ENCODE measurements at places on chromosomes 5 and 9. TPM values are rescaled to one million over a fixed set of nuclear protein-coding genes. Genes with fewer than 3 reads are reported as not detected.
A peak's percentile ranks its signal among the peaks of the same experiment; 100 is the strongest.

DNA sequence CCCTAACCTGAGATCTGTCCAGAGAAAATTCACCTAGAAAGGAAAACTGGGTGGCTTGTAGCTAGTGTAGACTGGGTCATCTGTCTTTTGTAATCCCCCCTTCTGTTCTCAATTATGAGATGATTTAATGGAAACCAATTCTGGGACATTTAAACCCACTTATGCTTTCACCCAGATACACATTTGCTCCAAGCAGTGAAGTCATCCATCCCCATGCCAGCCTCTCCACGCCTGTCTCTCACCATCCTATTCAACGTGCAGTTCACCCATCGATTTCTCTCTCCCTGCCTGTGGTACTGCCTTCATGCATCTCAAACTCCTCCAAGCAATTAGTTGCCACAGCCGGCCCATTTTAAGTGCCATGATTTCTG is 1.8 kb downstream of the PHF19 start:
- DNase-seq: no peak

DNAJA1 gene
- total RNA-seq: 143 TPM

DNA sequence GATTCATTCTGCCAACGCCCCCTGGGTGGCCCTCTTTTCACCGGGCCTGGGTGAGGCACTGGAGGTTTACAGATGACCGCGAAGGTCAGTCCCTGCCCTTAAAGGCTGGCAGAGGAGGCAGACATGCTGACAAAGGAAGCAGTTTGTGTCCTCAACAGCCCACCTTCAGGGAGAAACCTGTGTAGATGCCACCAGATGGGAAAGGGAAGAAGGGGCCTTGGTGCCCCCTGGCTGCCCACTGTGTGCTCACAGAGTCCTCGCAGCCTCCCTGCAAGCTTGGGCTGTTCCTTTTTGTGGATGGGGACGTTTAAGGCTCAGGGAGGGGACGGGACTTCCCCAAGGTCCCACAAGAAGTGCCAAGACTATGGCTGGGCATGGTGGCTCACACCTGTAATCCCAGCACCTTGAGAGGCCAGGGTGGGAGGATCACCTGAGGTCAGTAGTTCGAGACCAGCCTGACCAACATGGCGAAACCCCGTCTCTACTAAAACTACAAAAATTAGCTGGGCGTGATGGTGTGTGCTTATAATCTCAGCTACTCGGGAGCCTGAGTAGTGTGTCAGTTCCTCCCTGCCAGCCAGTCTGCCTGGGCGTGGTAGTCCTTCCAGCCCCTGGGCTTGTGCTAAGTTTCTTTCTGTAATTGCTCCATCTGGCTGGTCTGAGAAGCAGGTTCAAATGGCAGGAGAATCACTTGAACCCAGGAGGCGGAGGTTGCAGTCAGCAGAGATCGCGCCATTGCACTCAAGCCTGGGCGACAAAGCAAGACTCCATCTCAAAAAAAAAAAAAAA is 36.2 kb downstream of the NEK6 start:
- DNase-seq: peak; percentile 71

GRCh38 chr5:127111112-127111511 is 37.8 kb upstream of the C5orf63 start:
- DNase-seq: no peak

PGM5 gene
- not detected for total RNA-seq

- DNase-seq: peak; percentile 43
These were observed 1.1 kb upstream of the BRD3 start for GRCh38 chr9:134068744-134069479.

- no peak for DNase-seq
These were observed 295.9 kb downstream of the NFIB start for GRCh38 chr9:14018081-14018480.

SPATA31E1 gene
- total RNA-seq: not detected

DNA sequence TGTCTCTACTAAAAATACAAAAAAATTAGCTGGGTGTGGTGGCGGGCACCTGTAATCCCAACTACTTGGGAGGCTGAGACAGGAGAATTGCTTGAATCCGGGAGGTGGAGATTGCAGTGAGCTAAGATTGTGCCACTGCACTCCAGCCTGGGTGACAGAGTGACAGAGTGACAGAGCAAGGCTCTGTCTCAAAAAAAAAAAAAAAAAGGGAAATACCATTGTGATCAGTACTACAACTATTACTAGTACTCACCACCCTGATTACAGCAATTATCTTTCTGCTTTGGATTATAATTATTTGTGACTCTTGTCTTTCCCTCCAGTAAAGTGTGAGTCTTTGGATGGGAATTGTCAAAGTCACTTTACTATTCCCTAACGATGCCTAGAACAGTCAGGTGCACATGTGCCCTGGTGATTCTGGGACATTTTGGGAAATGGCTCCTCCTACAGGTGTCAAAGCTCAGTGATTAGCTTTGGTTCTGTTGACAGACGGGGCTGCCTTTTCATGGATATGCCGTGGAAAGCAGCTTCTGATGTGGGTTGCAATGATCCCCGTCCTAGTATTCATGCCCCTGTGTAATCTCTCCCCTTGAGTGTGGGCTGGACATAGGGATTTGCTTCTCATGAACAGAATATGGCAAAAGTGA is 31.8 kb upstream of the FRRS1L start:
- DNase-seq: no peak

RNF183 gene
- total RNA-seq: 0.27 TPM

DNA sequence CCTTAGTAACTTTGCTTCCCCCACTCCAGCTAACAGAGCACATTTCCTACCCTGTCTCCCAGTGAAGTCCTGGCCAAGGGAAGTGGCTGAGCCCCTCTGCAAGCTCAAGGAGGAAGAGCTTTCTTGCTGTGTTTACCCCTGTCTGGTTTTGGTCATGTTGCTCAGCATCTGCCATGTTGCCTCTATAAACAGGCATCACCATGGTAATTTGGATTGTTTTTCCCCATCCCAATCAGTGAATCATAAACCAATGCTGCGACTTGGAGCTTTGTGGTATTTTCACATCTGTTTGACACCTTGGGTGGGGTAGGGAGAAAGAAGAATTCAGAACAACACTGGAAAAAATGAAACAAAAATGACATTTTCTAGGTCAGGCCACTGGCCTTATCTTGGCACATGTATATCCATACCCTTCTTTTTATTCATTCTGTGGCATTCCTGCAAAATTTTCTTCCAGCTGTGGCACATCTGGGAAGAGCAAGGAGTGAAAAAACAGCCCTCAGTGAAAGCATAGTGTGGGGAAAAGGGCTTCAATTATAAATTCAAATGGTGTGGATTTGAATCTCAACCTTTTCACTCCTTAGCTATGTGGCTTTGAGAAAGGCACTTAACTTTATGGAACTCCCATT is 42.5 kb downstream of the SLIT3 start:
- no peak for DNase-seq

GHR gene
- total RNA-seq: not detected

DNA sequence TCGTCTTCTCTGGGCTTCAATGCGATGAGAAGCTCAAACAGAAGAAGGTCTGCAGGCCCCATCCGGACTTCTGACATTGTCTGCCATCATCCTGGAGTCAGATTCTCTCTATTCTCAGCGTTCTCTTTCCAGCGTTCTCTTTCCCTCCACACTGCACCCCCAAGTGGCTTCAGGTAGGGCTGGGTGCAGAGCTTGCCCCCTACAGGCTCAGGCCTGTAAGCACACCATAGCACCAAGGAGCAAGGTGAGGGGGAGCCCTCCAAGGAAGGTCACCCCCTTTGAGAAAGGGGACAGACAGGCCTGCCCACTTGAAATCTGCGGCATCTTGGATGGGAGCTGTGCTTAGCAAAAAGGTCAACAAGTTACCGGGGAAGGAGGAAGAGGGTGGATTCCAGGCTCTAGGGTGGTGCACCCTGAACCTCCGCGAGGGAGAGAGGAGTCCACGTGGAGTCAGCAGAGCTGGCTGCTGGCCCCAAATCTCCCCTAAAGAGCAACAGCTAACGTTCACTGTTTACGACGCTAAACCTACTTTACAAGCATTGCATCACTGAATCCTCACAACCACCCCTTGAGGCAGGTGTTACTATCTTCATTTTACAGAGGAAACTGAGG is 27.5 kb downstream of the GPX3 start:
- DNase-seq: peak; percentile 47

- DNase-seq: no peak
These were observed 8.4 kb downstream of the SCAI start for GRCh38 chr9:125134976-125135375.

- DNase-seq: no peak
These were observed 42.5 kb upstream of the SLC9A3 start for GRCh38 chr5:566636-567309.

CNTNAP3B gene
- not detected for total RNA-seq

FRMD3 gene
- total RNA-seq: 1.1 TPM

GRCh38 chr5:150647275-150648251 is 7.1 kb downstream of the SYNPO start:
- DNase-seq: no peak

GFI1B gene
- total RNA-seq: not detected

DNA sequence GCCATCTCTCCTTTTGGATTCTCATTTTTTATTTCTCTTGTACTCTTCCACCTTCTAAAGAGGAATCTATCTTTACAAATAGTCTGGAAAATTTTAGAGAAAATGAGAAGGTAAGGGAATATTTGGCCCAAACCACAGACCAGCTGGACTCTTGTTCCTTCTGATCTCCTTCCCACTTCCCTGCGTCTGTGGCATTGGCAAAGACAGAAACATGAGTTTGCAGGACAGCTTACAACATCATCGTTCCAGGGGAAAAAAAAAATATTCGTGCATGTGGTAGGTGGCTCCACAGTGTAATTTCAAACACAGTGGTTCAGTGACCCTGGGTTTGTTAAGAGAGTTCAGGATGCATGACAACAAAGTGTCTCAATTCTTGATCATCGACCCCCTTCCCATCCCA is 755.0 kb downstream of the DNAH5 start:
- no peak for DNase-seq

- DNase-seq: no peak
These were observed 441.6 kb upstream of the KLF4 start for GRCh38 chr9:107931071-107931715.

DNA sequence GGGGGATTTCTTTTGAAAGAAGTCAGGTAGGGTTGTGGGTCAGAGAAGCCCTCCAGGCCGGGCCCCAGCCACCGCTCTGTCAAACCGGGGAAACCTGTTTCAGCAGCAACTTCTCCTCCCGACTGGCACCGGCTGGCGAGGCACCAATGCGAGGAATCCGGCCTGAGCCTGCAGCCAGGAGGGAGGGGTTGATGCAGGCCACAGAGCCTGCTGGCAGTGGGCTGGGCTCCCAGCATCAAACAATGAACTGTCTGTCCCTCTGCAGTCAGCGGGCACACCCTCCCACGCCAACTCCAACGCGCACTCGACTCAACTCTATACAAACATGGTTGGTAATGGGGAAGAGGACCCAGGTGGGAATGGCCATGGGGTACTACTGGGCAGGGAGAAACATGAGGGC is 12.1 kb downstream of the PCDH1 start:
- no peak for DNase-seq

IL5 gene
- total RNA-seq: 1.6 TPM

PDCD1LG2 gene
- total RNA-seq: 0.14 TPM

- DNase-seq: no peak
These were observed 550.1 kb upstream of the CDH18 start for GRCh38 chr5:20537911-20538703.

- peak; percentile 39 for DNase-seq
These were observed 167.8 kb downstream of the MAN2A1 start for GRCh38 chr5:109857405-109858031.

GRCh38 chr5:31049936-31050704 is 143.4 kb upstream of the CDH6 start:
- DNase-seq: no peak
